Mucosa of gallbladder (tissue), 1 donor: ENCODE measurements at places on chromosomes 16 and 17. TPM values are rescaled to one million over a fixed set of nuclear protein-coding genes. Genes with fewer than 3 reads are reported as not detected.

The TBC1D3B gene
- 6.0 TPM for total RNA-seq

DNA sequence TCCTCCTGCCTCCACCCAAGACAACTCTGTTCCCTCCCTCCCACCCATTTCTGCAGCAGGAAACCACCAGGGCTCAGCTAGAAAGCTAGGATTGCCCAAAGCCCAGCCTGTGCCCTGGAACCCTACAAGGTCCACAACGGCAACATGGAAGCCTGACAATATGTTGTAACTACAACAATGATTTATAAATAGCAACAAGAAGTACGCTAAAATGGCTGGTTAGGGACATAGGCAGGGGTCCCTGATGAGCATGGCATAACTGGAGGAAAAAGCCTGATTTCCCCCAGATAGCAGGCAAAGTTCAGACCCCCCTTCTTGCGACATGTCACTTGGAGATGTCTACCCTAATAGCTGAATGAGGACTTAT is 6.6 kb downstream of the ST3GAL2 start:
- DNase-seq = no peak

GRCh38 chr16:50668368-50669008 is 12.6 kb downstream of the SNX20 start:
- DNase-seq = no peak

GRCh38 chr16:77335652-77336234 is 99.1 kb downstream of the ADAMTS18 start:
- DNase-seq = no peak

GRCh38 chr16:2691491-2692248 is 9.3 kb downstream of the KCTD5 start:
- no peak for DNase-seq

DNA sequence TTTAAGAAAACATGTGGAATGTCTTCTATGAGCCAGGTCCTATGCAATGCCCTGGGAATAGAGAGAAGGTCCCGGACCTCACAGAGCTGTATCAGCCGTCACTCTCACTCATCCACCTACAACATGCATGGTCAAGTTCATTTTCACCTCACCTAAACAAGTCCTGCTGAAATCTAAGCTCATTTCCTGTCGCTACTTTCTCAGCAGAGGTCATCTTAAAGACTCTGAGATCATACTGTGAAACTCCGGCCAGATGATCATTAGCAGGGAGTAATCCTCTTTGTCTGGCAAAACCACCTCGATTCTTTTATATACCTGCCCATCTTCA is 66.2 kb upstream of the LYRM9 start:
- no peak for DNase-seq

- no peak for DNase-seq
Observed at GRCh38 chr17:80899402-80900268, 92.0 kb upstream of the CHMP6 start.
